ENCODE measurements at places on chromosomes 3 and 15. TPM values are rescaled to one million over a fixed set of nuclear protein-coding genes. Genes with fewer than 3 reads are reported as not detected.

GRCh38 chr3:169818316-169818715 lies 5.6 kb upstream of the LRRC34 start:
- DNase-seq, result no peak

The ITGA11 gene
- total RNA-seq, result 2.6 TPM

DNA sequence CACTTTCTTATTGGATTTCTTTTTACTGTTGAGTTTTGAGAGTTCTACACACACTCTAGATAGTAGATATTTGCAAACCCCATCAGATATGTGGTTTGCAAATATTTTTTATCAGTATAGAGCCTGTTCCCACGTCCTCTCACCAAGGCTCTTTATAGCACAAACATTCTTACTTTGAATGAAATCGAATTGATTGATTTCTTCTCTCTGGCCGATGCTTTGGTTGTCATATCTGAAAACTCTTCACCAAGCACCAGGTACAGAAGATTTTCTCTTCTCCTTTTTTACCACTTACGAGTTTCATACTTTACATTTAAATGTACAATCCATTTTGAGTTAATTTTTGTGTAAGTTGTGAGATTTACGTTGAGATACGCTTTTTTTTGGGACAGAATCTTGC lies 163.4 kb downstream of the PTPRG start:
- DNase-seq, result no peak

DNA sequence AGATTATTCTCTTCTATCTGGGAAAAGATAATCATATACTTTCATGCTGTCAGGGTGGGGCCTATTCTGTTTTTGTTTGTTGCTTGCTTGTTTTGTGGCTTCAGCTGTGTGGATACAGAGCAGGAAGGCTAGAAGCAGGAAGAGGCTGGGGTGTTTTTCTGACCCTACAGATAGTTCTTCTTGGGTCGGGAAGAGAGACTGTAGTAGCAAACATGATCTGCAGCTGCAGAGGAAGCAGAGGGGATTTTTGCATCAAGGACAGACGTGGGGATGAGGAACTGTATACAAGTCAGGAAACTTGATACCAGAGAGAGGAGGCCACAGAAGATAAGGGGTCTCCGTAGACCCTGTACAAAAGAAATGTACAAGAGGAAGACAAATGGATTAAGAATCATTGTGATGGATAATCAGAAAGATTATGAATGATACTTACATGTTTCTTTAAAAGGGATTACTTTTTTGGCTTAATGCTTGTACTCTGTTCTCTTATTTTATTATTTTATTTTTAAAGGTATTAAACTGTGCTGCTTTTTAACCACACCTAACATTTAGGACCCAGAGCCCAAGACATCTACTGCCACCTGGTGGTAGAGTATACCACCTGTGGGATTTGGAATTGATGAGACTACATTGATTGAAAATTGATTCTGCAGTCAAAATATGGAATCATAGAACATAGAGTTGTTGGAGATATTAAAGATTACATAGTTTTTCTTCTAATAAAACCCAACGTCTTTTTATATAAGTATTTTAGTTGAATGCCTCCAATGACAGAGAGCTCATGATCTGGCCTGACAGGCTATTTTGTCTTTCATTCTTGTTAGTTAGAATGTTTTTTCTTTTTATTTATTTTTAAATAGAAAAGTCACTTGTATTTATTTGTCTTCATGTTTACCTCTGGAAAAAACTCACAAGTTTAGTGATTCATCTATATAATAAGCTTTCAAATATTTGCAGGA lies 87.3 kb upstream of the ROPN1 start:
- DNase-seq, result no peak

- DNase-seq, result no peak
Observed at GRCh38 chr3:186800285-186800684, 6.0 kb downstream of the RFC4 start.

GRCh38 chr3:157588386-157589060 lies 85.3 kb upstream of the VEPH1 start:
- DNase-seq, result no peak

The C3orf70 gene
- total RNA-seq, result 20.0 TPM

The PYGO1 gene
- total RNA-seq, result 7.7 TPM

The CLDN16 gene
- total RNA-seq, result 3.2 TPM

DNA sequence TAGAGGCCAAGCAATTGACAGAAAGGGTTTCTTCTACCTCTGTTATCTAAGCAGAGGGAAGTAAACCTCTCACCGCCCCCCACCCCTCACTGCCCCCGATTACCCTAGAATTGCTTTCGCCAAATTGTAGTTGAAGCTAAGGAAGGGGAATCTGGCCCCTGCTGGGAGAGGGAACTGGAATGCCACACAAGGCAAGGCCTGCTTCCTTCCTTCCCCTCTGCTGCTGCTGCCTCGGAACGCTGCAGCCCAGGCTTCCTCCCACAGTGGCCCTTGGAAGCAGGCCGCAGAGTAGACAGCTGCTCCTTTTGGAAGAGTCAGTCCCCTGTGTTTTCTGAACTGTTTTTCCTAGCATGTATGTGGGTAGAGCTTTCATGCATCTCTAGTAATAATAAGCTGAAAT lies 21.6 kb downstream of the RLBP1 start:
- DNase-seq, result no peak

DNA sequence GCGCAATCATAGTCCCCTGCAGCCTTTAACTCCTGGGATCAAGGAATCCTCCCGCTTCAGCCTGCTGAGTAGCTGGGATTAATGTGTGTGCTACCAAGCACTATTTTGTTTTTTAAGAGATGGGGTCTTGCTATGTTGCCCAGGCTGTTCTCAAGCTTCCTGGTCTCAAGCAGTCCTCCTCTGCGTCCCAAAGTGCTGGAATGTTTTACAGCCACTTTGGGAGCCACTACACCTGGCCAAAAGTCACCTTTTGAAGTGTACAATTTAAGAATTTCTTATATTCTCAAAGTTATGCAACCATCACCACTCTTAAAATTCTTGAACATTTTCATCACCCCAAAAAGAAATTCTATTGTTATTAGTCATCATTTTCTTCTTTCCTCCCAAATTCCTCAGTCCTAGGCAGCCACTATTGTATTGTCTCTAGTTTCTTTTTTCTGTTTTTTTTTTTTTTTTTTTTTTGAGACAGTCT lies 17.8 kb downstream of the CDV3 start:
- DNase-seq, result no peak

DNA sequence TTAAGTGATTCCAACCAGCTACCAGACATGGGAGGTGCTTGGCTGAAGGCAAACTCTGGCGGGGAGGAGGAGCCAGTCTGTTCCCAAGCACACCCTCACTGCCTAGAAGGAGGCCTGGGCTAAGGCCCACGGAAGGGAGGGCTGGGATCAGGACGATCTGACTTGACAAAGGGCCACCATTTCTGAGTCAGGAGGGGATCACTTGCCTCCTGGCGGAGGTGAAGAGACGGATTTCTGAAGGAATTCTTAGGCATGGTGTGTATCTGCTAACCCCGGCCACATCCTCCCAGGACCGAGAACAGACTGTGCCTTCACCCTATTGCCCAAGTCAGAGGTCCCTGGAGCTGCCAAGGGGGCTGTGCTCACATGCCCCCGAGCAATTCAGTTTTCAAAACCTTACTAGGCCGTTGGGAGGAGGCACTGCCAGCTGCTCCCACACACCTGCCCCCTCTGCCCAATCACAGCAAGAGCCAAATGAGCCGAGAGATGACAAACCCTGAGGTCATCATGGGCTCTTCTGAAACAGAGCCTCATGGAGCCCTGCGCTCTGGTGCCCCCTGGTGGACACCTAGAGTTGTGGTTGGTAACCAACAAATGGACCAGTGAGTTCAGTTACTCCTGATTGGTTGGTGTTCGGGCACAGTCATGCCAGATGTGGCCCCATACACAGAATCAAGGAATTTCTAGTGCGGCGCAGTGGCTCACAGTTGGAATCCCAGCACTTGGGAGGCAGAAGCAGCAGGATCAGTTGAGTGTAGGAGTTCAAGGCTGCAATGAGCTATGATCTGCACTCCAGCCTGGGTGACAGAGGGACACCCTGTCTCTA lies 6.5 kb upstream of the TNK2 start:
- DNase-seq, result peak; percentile 92

The GPR156 gene
- 0.20 TPM for total RNA-seq

The CFAP20DC gene
- 1.9 TPM for total RNA-seq

DNA sequence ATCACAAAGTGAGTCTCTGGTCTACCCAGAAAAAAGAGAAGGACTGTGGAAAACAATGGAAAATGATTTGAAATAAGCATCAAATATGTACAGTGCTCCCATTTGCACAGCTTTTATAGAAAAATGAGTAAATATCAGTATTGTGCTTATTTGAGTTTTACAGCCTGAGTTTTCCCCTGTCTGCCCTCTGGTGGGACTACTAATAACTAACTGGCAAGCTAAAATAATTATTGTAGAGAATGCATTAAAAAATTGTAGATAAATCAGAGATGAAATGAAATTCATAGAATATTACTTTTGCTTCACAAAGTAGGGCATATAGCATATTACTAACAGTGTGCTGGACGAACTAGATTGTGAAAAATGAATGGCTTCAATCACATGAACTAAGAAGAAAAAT lies 287.1 kb downstream of the NAALADL2 start:
- DNase-seq, result no peak

The INSYN1 gene
- 13.8 TPM for total RNA-seq

- no peak for DNase-seq
Observed at GRCh38 chr3:179233043-179233442, 17.9 kb downstream of the KCNMB3 start.

The SCAMP5 gene
- 57.2 TPM for total RNA-seq

DNA sequence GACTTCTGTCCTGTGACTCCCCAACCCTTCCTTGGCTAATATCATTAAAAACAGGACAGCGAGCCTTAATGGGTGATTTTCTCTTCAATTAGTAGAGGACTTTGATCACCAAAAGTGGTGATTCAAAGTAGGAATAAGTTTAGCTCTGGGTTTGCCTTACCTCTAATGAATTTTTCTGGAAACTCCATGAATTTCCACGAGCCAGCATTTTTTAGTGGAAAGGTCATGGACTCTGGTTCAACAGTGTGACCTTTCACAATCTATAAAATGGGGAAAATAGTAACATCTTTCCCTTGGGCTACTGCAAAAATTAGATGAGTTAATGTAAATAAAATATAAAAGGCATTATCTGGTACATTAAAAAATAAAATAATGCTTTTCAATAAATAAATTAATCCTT lies 417.8 kb upstream of the NR2F2 start:
- no peak for DNase-seq

The ACAN gene
- 0.20 TPM for total RNA-seq

DNA sequence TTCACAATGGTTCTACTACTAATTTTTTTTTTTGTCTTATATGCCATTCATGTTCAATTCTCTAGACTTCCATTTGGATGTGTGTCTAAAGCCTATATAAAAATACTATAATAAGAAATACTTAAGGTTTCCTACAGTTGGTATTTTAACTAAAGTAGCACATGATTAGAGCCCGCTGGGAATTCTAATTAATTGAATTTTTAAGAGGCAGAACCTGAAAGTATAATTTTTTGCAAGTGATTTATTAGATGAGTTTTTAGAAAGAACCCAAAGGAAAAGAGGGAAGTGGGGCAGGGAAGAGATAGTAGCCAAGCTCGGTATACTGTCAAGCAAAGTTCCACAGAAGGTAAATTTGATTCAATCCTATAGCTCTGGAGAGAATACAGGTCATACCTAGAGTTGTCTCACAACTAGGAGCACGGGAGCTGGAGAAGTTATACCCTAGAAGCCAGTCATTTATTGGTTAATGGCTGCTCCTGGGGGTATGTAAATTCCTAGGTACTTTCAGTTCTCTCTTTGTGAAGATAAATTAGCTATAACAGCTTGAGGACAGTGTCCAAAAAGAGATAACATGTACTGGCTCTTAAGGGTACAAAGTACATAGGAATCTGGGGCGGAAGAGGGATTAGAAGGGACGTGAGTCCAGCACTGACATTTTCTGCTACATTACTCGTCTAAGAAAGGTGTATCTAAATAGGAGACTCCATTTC lies 225.6 kb downstream of the CNTN6 start:
- DNase-seq, result no peak

- no peak for DNase-seq
Observed at GRCh38 chr3:156388497-156389448, 166.1 kb downstream of the SSR3 start.

GRCh38 chr15:101288905-101289513 lies 6.0 kb downstream of the SNRPA1 start:
- no peak for DNase-seq

DNA sequence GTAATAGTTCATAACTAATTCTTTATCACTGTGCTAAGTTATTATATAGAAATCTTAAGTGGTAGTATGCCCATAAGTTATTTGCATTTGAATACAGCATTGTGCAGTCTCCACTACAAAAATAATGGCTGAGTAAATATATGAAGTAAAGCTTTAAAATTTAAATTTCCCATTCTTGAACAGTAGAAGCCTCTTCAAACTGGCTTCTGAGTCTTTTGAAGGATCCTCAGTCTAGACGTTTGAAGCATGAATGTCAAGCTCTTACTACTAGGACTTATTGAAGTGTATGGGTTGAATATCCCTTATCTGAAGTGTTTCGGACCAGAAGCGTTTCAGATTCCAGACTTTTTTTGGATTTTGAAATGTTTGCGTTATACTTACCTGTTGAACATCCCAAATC lies 16.3 kb downstream of the MORF4L1 start:
- DNase-seq, result no peak

- DNase-seq, result no peak
Observed at GRCh38 chr3:165549665-165550064, 287.6 kb downstream of the BCHE start.

GRCh38 chr3:153590051-153590450 lies 428.0 kb downstream of the RAP2B start:
- DNase-seq, result no peak

- DNase-seq, result no peak
Observed at GRCh38 chr3:134601539-134602439, 49.0 kb downstream of the KY start.

The ISLR gene
- 53.0 TPM for total RNA-seq

The SERF2 gene
- 965 TPM for total RNA-seq

The PHLDB2 gene
- 36.4 TPM for total RNA-seq

The RASL12 gene
- 17.5 TPM for total RNA-seq

Measured in mucosa of gallbladder (tissue), 1 donor.